Hematopoietic multipotent progenitor cell treated with erythropoietin and hydrocortisone succinate and interleukin-3 and kit ligand, for 15 days (in vitro differentiated cells): ENCODE measurements at places on chromosomes 7 and 10.
A peak's percentile ranks its signal among the peaks of the same experiment; 100 is the strongest.

- no peak for DNase-seq
Measured at GRCh38 chr7:22675421-22675820, 51.6 kb upstream of the IL6 start.

GRCh38 chr7:148987751-148988512 lies 40.4 kb downstream of the PDIA4 start:
- DNase-seq: no peak

DNA sequence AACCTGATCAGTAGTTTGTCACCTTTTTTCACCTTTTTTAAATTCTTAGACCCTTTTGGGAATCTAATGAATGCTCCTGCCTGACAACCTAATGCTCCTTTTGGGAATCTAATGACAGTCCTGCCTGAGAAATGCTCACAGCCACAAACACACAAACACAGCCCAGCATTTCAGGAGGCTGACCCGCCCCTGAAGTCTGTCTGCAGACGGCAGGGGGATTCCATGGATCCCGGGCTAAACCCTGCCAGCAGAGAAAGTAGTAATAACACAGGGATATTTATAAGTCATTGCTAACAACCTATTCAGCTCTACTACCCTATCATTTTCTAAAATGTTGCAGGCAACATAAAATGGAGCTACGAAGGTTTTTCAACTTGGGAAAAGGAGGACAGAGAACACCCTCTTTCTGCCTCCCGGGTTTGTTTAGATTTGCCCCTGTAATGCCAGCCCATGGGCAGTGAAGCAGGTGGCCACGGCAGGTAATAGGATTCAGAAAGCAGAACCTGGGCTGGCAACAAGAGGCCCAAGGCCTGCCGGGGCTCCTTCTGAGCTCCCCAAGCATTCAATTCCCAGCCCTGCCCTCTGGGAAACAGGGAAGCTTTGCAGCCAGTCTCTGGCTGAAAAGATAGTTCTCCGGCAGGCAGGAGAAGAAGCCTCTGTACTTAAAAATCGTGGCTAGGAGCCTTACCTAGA lies 65.2 kb downstream of the CREB3L2 start:
- DNase-seq: no peak

- DNase-seq: no peak
Measured at GRCh38 chr10:12499076-12499986, 150.0 kb downstream of the CAMK1D start.

- DNase-seq: no peak
Measured at GRCh38 chr7:44220046-44220357, 19.2 kb downstream of the YKT6 start.

DNA sequence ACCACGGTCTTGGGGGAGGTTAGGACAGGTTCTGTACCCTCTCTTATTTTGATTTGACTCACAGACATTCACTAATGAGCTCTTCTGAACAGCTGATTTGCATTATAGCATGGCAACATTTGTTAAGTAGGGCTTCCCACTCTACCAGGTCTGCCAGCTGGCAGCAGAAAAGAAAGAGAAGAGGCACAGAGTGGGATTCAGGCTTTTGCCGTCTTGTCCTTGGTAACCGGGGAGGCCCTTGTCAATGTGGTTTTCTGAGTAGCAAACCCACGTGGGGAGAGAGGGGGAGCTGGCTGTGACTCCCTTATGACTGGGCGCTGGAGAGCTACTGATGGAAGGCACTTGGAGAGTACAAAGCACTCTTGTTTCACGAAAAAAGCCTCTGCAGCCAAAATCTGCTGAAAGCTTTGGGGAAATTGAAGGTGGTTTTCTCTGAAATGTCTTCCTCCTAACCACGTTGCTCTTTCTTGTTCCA lies 355.3 kb upstream of the GALNT17 start:
- DNase-seq: no peak

- DNase-seq: no peak
Measured at GRCh38 chr10:49289480-49289879, 9.5 kb upstream of the C10orf71 start.

DNA sequence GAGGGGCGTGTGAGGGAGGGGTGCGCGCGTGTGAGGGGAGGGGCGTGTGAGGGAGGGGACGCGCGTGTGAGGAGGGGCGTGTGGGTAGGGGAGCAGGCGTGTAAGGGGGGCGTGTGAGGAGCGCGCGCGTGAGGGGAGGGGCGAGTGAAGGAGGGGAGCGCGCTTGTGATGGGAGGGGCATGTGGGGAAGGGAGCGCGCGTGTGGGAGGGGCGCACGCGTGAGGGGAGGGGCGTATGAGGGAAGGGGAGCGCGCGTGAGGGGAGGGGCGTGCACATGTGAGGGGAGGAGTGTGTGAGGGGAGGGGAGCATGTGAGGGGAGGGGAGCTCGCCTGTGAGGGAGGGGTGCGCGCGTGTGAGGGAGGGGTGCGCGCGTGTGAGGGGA lies 19.1 kb downstream of the MXI1 start:
- peak; percentile 79 for DNase-seq

DNA sequence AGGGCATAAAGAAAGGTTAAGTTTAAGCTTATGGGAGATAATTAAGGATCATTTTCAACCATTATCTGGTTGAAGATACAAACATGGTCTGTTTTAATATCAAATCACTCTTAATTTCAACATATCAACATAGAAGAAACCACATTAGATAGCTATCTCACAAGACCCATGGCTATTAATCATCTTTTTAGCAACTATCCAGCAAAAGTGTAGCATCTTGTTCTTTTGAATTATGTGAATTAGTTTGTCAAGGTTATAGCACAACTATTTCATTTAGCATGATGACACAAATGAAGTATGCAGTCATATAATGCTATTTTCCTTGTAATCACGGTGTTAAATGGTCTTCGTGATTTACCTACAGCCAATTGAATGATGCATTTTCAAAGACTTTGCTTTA lies 58.9 kb upstream of the PPP1R9A start:
- DNase-seq: no peak

- DNase-seq: no peak
Measured at GRCh38 chr7:821688-822087, 10.6 kb upstream of the SUN1 start.

DNA sequence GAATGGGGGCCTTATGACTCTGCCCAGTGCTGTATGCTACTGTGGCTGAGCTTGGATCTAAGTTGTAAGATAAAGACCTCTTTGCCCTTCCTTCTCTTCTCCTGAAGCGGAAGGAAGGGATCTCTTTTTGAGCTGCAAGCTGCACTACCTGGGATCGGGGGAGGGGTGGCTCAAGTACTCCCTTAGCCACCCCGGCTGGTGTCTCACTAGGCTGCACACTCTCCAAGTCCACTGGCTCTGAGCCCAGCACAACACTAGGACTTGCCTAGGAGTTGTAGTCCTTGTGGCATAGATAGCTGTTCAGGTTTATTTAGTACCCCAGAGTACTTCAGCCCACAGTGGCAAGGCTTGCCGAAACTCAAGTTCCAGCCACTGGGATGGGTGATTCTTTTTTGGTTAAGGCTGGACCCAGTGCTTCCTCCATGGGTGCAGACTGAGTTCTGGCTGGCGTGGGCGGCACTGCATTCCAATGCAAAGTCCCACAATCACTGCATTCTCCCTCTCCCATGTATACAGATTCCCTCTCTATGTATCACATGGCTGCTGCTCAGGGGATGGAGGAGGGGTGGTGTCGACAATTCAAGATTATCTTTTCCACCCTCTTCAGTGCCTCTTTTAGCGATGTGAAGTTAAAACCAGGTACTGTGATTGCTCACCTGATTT lies 76.2 kb upstream of the SLC25A13 start:
- no peak for DNase-seq

DNA sequence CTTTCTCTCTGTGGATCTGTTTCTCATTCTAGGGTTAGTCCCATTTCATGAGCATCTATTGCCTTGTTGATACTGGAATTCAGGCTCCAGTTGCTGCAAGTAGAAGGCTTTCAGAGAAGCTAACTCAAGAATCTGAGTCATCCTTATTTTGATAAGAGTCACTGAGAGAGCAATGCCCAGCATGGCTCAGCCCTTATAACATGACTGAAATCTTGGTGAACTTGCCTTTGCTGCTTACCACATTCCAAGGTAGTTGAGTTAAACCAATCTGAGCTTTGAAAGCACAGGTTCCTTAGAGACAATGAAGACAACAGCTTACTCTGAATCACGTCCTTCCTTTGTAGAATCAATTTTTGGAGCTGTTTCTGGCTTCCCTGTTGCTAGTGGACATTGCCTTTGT lies 53.6 kb upstream of the CHCHD3 start:
- no peak for DNase-seq

DNA sequence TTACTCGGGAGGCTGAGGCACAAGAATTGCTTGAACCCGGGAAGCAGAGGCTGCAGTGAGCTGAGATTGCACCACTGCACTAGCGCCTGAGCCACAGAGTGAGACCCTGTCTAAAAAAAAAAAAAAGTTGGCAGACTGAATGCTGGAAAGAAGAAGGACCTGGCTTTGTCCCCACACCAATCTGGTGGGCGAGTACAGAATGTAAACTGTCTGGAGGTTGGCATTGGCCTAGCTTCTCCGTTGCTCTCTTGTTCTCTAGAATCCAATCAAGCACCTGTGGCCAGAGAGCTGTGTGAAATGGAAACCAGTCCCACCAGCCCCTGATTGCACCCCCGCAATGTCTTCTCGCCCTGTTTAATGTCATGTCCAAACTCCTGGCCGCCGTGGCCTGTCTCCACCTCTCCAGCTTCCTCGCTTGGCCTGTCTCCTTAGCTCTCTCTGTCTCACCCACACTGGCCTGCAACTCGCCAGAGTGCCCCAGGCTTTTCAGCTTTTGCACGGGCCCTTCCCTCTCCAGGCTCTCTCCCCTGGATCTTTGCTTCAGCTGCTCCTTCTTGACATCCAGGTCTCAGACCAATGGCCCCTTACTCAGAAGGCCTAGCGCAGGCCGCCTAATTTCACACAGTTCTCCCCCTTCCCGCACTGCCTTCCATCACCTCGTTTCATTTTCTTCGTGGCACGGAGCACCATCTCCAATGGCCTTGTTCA lies 670 bp upstream of the AGK start:
- DNase-seq: no peak

GRCh38 chr10:5774987-5775620 lies 38.1 kb downstream of the GDI2 start:
- no peak for DNase-seq

DNA sequence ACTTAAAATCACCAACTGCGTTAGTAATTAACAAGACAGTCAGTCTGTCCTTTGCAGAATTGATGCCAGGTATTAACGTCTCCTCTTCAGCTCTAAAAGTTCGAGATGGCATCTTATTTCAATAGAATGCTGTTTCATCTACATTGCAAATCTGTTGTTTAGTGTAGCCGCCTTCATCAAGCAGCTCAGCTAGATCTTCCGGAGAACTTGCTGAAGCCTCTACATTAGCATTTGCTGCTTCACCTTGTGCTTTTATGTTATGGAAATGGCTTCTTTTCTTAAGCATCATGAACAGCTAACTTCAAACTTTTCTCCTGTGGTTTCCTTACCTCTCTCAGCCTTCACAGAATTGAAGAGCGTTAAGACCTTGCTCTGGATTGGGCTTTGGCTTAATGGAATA lies 95.5 kb upstream of the FAM20C start:
- no peak for DNase-seq

GRCh38 chr7:154342971-154343633 lies 290.9 kb downstream of the DPP6 start:
- DNase-seq: no peak

GRCh38 chr10:79203014-79203644 lies 134.4 kb downstream of the ZMIZ1 start:
- no peak for DNase-seq

DNA sequence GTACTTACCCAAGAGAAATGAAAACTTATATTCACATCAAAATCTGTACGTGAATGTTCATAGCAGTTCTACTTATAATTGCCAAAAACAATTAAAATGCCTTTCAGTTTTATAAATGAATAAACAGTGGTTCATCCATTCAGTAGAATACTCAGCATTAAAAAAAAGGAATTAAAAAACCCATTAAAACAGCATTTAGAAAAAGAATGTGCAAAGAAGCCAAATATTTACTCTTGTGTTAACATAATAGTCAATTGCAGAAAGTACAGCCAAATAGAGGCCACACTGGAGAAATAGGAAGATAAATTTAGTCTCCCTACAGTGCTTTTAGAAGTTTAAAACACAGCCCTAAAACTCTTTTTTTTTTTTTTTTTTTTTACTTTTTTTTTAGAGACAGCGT lies 54.6 kb downstream of the MYO3A start:
- DNase-seq: no peak

GRCh38 chr10:59805014-59805413 lies 51.8 kb upstream of the MRLN start:
- DNase-seq: peak; percentile 20

DNA sequence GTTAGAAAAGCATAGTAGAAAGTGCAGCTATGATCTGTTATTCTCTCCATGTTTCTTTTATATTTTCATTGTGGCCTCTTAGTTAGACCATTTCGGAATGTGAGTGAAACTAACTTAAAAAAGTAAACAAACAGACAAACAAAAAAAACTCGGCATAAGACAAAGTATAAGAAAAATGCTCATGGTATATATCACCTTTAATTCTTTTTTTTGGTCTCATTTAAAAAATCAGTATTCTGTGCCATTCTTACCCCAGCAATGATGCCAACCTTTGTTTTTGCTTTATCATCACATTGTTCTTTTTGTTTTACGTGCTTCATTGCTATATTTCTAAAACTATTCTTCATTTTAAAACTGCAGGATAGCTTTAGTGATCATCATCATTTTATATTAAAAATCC lies 2.8 kb upstream of the TMEM229A start:
- no peak for DNase-seq

- DNase-seq: no peak
Measured at GRCh38 chr7:19373334-19373733, 228.1 kb upstream of the FERD3L start.

- DNase-seq: no peak
Measured at GRCh38 chr7:127123220-127123619, 129.5 kb downstream of the GRM8 start.

DNA sequence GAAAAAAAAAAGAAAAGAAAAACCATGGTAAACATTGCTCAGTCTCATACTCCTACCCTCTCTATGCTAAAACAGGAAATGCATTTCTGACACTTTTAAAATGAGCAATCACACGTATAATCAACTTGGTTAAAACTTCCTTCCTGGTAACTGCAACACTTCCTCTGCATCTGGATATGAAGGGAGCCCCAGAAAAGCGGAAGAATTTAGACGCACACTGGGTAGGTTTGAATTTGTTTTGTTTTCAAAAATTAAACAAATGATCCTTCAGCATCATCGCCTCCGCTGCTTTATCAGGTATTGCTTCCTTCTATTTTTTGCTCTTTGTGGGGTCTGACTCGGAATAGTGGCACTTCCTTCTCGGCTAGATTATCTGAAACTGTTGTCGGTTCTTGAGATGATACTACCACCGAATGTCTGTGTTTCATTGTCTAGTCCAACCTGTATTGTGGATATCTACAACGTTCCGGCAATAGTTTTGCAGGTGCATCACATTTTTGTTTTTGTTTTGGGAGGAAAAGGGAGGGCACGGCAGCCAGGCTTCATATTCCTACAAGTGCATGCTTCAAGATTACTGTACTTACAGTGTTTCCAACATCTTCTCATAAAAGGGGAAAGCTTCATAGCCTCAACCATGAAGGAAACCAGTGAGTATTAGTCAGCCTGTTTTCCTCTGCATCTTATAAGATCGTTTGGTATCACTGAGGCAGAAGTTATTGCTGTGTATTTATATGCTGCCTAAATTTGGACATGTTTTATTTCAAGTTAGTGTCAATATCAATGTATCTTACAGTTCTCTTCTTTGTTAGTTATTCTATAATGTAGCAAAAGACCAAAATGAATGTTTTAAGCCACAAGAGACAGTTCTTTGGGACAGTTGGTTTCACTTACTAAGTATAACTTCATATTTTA lies at the start of gene PIK3CG:
Gene PIK3CG, plus strand, starts transcription at position 153 of the 912 bp plus-strand sequence. CDS start 2,280 bp downstream, outside the sequence.
- DNase-seq: peak; percentile 20

GRCh38 chr7:30647589-30648364 lies 34.5 kb downstream of the CRHR2 start:
- no peak for DNase-seq

GRCh38 chr7:5653661-5654060 lies 127.8 kb downstream of the RNF216 start:
- DNase-seq: no peak

GRCh38 chr7:29342761-29343160 lies 148.2 kb downstream of the CHN2 start:
- no peak for DNase-seq
